ENCODE measurements at places on chromosomes 7 and 10.
A peak's percentile ranks its signal among the peaks of the same experiment; 100 is the strongest.

DNA sequence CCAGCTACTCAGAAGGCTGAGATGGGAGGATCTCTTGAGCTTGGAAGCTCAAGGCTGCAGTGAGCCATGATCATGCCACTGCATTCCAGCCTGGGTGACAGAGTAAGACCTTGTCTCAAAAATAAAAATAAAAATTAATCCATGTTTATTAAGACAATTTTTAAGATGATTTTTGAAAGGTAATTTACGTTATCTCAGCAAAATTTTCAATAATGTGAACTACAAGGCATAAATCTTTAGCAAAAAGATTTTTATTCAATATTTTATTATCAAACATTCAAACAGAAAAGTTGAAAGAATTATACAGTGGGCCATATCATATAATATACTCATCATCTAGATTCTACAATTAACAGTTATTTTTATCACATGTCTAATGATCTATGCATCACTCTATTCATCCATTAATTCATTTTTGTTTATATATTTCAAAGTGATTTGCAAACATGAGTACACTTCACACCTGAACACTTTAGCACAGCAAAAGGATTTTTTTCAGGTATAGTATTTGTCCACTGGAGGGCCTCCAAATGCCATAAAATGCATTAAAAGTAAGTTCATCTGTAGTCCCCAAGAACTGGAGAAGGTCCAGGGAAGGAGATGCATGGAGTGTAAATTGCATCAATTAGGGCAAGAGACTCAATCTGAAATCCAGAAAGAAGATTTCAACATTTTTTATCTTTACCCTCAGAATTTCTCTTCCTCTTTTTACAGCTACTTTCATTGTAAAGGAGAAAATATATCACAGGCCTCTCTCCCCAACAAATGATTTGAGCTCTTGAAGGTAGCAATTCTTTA, 38.6 kb upstream of the RSBN1L start:
- DNase-seq, result no peak

DNA sequence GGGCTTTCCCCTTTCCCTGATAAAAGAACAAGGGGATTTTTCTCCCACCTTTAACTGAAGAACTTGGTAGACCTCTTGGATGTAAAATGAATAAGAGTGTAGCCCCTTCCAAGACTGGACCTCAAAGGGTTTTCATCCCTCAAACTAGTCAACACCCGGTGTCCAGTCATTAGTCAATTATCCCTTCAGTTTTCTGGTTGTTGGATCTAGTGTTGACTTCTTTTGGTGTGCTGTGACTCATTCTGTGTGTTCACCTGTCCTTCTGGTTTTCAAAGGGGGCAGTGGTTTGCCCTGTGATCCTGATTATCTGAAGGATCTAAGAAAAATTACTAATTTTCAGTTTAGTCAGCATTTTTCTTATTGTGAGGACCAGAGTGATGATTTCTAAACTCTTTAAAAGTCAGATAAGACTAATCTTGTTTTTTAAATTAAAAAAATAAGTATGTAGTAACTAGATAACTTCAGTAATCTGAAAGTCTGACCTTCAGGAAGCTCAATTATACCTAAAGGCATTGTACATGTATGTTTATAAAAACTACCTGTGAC, 583.5 kb downstream of the CNTNAP2 start:
- no peak for DNase-seq

- no peak for DNase-seq
Measured at GRCh38 chr7:50210706-50211115, 93.8 kb upstream of the IKZF1 start.

- DNase-seq, result no peak
Measured at GRCh38 chr10:17961551-17962422, 10.1 kb downstream of the SLC39A12 start.

GRCh38 chr7:156988343-156989185, 21.9 kb downstream of the MNX1 start:
- no peak for DNase-seq

- DNase-seq, result no peak
Measured at GRCh38 chr7:142528608-142529408, 220.5 kb upstream of the PRSS1 start.

GRCh38 chr10:88934900-88935672, 17.5 kb downstream of the ACTA2 start:
- DNase-seq, result peak; percentile 43

GRCh38 chr7:77157446-77157845, 35.0 kb downstream of the CCDC146 start:
- no peak for DNase-seq

DNA sequence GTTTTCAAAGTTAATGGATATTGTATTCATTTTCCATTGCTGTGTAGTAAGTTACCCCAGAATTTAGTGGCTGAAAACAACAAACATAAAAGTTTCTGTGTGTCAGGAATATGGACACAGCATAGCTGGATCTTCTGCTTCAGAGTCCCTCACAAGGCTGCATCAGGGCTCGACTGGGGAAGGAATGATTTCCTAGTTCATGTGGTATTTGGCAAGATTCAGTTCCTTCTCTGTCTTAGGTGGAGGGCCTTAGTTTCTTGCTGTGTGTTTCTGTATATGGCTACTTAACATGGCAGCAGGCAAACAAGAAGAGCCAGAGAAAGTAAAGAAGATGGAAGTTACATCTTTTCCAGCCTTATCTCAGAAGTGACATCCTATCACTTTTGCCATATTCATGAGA, 51.1 kb downstream of the TPST1 start:
- no peak for DNase-seq

DNA sequence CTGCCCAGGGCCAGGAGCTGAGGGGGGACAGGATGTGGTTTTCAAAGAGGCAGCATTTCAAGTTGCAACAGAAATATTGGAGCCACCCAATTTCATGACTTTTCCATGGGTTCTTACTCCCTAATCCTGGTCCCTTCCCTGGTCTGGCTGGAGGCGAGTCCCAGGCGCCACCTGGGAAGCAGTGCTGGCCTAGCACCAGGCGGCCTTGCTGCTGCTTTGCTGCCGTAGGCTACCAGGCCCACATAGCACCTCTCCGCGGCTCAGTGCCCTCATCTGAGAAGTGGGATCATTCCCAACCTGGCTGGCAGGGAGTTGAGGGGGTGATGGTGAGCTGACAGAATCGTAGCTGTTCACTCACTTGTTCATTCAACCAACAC, 33.7 kb downstream of the ZMIZ1 start:
- no peak for DNase-seq

DNA sequence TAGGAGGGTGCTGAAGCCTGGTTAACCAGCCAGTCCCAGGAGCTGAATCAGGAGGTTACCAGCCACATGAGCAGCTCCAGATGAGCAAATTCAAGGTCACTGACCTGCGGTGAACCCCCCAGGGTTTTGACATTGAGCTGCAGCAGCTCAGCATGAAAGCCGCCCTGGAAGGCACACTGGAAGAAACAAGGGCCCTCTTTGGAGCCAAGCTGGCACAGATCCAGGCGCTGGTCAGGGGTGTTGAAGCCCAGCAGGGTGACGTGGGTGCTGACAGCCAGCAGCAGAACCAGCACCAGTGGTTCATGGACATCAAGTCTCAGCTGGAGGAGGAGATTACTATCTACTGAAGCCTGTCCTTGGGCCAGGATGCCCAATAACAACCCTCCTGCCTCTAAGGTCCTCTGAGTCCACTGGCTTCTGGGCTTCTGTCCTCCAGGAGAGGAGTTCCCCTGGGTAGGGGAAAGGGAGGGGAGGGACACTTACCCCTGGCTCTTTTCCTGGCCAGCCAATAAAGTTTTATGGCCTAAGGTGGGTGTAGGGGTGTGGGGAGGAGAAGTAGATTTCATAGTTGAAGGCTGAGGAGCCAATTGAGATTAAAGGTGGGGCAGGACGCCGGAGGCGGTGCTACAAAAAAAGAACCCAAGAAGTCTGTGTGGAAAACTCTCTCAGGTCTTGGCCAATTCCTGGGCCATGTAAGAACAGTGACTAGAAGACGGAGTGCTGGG, 29.4 kb upstream of the ATOH7 start:
- DNase-seq, result no peak

DNA sequence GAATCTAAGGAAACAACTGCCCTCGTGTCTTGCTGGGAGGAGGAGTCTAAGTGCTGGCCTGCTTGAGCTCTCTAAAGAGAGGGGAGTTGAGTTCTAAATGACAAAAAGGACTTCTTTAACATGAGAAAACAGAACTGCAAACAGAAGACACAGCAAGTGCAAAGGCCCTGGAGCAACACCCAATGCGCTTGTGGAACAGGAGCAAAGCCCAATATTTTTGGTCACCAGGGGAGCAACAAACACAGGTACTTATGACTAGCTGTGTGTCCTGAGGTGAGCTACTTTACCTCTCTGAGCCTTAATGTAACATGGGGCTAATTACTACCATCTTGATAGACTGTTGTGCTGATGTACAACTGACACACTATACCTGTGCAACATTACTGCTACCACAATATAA, 634.3 kb downstream of the PARD3 start:
- DNase-seq, result no peak

DNA sequence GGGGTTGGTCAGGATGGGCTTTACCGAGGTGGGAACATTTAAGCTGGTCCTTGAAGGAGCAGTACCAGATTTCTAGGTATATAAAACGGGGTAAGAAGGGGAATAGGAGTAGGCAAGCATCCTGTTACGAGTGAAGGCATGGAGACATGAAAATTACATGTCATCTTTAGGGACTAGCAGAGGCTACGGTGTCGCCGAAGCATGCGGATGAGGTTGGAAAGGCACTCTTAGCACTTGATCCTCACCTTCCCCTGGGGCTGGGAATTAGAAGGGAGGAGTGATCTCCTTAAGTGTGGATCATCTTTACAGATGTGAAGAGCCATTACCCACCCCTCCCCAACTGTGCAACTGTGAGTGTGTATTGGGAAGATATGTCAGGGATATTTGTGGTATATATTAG, 13.8 kb upstream of the ZRANB1 start:
- DNase-seq, result no peak
